Left forelimb (tissue), 1 donor: ENCODE measurements at places on chromosomes 4 and X.

GRCh38 chr4:15996773-15997172, 33.8 kb upstream of the FGFBP2 start:
- no peak for DNase-seq

DNA sequence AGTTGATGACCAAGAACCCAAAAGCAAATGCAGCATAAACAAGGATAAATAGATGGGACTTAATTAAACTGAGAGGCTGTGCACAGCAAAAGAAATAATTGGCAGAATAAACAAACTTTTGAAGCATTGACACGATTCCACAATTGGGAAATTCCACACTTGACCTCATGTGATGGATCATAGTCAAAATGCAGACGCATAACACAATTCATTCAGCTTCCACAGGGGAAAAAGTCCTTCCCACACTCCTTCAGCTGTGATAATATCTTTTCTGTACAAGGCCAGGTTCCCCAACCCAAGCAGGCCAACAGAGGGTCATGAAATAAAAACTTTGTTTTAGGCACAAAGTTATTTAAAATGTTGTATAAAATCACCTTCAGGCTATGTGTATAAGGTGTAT, 66.6 kb upstream of the SLIT2 start:
- no peak for DNase-seq

DNA sequence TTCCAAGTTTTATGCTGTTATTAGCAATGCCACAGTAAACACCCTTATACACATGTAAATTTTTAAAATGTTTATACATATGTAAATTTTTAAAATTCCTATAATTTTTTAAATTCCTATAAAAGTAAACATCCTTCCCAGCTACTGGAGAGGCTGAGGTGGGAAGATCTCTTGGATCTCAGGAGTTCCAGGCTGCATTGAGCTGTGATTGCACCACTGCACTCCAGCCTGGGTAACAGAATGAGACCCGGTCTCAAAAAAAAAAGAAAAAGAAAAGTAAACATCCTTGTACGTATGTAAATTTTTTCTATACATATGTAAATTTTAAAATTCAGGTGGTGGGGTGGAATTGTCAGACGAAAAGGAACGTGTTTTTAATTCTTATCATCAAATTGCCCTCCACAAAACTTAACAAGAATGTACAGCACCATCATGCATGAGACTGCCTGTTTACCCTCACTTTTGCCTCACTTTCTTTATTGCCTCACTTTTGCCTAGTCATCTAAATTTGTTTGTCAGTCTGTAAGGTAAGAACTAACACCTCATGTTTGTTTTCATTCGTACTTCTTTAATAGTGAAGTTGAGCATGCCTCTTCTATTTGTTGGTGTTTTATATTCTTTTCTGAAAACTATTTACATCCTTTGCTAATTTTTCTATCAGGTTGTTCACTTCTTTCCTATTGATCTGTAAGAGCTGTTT, 8.0 kb downstream of the SLC7A3 start:
- no peak for DNase-seq

DNA sequence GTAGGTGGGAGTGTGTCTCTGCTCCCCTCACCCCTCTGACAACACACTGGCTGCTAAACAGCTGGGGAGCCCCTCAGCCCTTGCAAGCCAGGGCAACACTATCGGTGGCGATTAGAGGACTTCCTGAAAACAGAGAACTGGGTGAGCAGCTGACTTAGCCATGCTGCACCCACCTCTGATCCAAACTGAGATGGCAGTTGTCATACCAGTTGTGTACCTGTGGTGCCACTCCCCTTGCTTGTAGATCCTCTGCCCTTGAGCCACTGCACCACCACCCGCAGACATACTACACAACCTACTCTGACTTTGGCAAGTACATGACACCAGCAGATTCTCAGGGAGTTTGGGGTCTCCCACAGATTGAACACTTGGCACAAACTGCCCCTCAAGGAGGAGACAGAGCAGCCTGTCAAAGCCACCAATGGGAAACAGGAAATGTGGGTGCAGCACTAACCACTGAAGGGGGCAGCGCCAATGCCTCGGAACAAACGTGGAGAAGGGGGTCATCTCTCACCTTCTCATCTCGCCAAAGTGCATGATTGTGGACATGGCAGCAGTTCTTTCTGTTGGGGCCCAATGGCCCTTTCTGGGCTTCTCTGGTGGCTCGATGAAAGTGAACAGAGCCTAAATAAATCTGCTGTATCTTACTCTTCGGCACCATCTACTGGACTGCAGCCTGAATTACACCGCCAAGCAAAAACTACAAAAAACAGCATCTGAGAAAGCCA, 119.8 kb downstream of the NEK1 start:
- no peak for DNase-seq

DNA sequence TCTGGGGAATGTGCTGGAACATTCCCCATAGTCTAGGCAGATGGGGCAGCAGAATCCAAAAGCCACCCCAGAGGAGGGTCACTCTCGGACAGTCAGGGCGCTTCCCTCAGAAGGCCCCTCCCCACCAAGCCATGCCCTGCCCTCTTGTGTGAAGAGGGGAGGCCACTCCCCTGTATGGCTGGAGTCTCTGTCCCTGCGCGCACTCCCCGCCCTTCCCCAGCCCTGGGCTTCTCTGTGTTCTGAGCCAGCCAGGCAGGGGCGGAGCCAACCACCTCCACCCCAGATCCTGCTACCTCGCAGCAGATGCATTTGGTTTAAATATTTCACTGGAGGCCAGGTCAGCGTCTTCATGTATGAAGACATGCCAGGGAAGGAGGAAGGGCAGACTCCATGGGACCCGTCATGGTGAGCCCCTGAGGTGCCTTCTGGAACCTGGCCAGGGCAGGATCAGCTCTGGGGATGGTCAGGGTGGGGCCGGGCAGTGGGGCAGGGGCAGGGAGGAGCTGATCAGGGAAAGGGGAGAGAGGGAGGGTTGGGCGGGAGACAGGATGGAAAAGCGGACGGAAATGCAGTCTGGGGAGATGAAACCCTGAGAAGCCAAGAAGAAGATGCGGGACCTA, 107.3 kb downstream of the ADRA2C start:
- peak; percentile 50 for DNase-seq

- peak; percentile 67 for DNase-seq
Observed at GRCh38 chrX:40009462-40009851, 88.3 kb downstream of the BCOR start.

DNA sequence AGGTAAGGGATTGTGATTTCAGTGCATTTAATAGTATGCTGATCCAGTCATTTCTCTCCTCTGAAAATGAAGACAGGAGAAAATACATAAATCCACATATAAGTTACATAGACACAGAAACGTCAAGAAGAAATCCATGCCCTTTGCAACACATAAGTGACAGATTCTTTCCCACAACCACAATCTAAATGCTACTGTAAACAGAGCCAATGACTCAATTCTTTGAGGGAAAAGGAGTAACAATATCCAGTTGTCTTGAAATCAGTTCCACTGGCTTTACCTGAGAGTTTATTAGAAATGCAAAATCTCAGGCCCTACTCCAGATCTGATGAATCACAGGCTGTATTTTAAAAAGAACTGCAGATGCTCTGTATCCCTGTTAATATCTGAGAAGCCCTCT, 66.4 kb downstream of the ARAP2 start:
- DNase-seq, result no peak

DNA sequence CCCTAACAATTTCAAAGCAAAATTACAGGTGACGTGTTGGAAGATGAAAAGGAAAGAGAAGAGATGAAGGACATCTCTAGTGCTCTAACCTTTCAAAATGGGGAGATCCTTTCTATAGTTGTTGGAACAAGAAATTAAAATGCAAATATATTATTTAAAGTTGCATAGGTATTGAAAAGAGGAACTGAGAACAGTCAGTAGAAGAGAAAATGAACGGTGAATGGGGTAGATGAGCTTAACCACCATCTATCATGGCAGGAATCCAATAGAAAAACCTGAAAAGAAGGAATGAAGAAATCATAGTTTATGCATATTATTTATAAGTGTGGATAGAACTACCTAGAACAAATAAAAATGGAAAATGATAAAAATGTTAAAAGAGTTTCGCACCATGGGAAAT, 42.0 kb downstream of the ANXA5 start:
- no peak for DNase-seq

- no peak for DNase-seq
Observed at GRCh38 chr4:2166253-2166652, 75.7 kb downstream of the HAUS3 start.
